ENCODE measurements at places on chromosomes 2 and 18.

GRCh38 chr2:20447437-20448245 is 767 bp downstream of the RHOB start:
- no peak for DNase-seq

DNA sequence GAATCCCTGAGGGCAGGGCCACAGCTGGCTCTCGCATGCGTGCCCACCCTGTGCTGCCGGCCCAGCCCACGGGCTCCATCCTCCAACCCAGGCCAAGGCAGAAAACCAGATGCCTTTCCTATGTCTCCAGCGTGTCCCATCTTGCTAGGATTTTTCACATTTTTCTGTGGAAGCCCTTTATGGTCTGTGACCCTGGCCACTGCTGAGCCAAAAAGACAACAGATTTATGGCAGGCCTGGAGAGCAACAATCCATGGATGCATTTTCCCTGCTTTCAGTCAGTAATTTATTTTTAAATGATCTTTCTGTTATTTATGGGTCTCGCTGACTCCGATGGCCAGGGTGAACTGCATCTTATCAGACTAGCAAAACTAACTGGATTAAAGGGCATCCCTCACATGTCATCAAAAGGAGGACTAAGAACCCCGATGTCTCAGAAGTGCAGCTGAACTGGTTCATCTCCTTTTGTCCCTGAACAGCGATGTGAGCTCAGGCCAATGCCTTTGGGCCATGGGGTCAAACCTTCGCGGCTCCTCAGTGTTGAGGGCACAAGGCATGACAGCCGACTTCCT is 346.0 kb downstream of the CYRIA start:
- no peak for DNase-seq

- DNase-seq: no peak
Observed at GRCh38 chr2:74708883-74709282, 54.8 kb downstream of the SEMA4F start.

DNA sequence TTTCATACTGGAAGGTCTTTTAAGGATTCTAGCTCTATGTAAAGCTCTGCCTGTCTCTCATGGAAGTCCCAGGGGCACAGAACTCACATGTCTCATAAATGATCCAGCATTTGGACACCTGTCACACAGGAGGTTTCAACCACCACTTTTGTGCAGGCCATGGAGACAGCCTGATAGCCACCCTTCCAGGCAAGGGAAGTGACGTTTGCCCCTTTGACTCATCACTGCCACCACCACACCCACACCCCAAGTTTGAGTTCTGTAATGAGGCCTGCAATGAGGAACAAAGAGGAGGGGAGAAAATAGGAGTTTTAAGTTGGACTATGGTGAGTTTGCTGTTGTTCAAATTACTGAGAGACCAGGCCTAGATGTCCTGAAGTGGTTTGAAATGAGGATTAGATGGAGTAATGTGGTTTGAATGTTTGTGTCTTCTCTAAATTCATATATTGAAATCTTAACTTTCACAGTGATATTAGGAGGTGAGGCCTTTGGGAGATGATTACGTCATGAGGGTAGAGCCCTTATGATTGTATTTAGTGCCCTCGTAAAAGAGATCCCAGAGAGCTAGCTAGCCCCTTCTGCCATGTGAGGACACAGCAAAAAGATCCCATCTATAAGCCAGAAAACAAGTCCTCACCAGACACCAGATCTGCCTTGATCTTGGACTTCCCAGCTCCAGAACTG is 175.3 kb upstream of the EPHA4 start:
- no peak for DNase-seq

DNA sequence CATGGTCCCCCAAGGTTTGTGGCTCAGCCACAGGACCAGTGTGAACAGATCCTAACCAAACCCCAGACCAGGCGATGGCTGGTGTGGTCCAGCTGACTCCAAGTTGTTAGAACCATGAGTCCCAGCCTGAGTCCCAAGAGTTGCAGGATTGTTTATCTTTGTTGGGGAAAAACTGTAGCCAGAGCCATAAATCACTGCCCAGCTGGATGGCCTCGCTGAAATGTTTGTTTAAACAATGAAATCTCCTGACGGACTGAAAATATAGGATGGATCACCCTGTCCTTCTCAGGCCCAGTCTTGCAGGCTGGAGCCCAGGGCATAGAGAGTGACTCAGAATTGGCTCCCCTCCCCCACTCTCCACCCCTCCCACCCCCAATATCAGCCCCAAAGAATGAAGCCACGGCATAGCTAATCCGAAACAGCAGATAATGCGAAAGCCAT is 36.4 kb downstream of the PKDCC start:
- DNase-seq: no peak

DNA sequence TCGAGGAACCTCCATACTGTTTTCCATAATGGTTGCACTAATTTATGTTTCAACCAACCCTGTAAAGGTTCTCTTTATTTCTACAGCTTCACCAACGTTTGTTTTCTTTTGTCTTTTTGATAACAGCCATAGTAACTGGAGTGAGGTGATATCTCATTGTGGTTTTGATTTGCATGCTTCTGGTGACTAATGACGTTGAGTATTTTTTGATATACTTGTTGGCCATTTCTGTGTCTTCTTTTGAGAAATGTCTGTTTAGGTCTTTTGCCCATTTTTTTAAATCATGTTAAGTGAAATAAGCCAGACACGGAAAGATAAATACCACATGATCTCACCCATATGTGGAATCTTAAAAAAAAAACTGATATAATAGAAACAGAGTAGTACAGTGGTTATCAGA is 74.8 kb upstream of the SMIM21 start:
- DNase-seq: no peak

DNA sequence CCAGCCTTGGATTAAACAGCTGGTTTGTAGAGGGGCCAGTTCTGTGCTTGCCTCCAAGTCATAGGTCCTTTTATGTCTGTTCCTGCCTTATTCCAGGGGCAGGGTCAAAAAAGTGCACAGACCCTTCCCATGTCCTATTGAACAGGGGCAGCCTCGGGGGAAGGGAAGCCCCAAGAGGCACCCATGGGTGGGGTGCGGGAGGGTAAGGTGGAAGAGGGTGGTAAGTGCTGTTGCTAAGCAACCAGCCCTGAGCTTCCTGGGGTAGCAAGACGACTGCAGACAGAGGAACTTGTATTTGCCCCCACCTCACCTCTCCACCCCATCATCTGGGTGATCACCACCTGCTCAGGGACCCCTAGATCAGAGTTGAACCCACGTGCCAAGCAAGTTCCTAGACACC is 7.7 kb downstream of the DNMT3A start:
- DNase-seq: no peak

- DNase-seq: no peak
Observed at GRCh38 chr2:169095621-169096105, 26.3 kb downstream of the DHRS9 start.

GRCh38 chr18:11134940-11135339 is 14.4 kb downstream of the PIEZO2 start:
- no peak for DNase-seq

DNA sequence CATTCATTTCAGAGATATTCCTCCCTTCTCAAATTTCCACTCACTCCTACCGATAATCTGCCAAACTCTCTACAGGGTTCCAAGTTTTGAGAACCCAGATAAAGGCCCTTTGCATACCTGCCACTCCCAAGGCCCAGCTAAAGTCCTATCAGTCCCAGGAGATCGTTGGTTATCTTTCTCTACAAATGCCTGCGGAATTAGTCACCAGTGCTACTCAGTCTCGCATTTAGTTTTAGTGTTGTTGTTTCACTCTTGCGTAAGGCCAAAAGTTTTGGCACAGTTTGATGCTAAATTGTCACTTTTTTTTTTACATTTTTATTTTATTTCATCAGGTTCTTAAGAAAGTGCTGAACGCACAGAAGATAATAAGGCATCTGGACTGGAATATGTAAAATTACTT is 29.2 kb upstream of the SETBP1 start:
- no peak for DNase-seq

DNA sequence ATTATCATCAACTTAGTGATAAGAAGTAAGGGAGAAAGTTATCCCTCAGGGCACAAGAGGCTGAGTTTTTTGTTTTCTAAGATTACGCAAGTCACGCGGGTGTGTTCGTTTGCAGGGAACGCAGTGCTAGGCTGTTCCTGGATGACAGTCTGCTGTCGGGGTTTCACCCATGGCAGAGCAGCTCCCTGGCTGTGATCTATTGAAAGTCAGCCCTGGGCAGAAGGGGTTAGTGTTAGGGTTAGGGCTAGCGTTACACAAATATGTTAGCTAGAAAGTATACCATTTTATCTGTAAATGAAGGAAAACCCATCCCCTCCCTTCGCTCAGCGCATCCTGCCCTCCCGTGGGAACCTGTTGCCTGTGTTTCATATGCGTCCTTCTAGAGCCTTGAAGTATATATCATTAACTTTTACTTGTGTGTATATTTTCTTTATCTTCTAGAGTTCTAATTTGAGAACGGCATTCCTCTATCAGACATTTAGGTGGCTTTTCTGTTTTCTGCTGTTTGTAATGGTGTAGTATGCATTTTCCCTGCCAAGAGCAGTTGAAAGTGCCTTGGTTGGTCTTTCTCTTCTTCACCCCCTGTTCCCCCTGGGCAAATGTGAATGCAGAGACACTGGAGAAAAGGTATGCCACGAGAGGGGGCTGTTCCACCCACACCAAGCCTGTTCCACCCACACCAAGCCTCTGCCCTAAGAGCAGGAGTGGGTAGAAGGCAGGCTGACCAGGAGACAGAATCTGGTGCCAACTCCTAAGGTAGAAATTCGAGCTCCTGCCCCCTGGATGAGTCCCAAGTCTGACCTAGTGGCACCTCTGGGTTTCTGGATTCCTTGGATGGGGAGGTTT is 47.0 kb downstream of the ARMC9 start:
- no peak for DNase-seq

GRCh38 chr18:39667905-39668304 is 2102.3 kb upstream of the CELF4 start:
- DNase-seq: no peak

- no peak for DNase-seq
Observed at GRCh38 chr2:43707255-43708015, 31.2 kb upstream of the C1GALT1C1L start.

GRCh38 chr18:36012891-36013290 is 40.4 kb downstream of the RMP24 start:
- no peak for DNase-seq

- DNase-seq: no peak
Observed at GRCh38 chr18:495452-495851, 5.0 kb downstream of the COLEC12 start.

GRCh38 chr18:48756511-48757226 is 194.1 kb downstream of the SMAD7 start:
- no peak for DNase-seq

GRCh38 chr2:70922235-70923234 is 13.2 kb upstream of the ATP6V1B1 start:
- no peak for DNase-seq

DNA sequence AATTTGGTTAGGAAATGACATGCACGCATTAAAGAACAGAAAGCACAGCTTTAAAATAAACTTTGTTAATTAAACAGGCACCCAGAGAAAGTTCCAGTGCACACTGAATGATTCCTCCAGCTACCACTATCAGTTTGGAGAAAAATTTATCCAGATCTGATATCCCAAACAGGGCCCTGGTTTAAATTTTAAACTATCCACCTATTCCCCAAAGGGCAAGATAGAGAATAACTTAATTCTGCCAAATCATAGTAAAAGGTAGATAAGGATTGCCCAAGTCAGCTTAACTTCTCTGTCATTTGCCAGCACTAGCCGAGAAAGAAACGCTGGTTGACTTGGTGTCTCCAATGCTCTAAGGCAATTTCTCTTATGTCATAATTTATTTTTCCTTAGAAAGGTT is 321.9 kb upstream of the PKDCC start:
- no peak for DNase-seq

DNA sequence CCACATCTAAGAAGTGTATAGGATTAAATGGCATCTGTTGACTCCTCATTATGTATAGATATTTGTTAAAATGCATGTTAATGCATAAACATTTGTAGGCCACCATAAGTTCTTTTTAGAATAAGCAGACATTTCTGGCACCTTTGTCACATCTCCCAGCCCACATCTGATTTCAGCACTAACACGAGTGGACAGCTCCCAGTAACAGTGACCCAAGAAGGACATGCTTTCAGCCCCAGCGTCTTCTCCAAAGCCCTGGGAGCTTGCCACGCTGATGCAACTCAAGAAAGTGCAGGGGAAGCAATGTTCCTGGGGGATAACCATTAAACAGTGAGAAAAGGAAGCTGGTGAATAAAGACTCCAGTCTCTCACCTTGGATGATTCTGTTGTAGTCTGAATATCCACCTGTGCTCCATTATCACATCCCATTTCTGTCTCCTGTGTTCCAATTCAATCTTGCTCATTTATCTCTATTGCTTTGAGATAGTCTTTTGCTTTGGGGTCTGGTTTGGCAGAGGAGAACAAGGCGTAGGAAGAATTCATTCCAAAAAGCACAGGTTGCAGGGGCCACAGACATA is 182.6 kb upstream of the THSD7B start:
- peak; percentile 4 for DNase-seq

DNA sequence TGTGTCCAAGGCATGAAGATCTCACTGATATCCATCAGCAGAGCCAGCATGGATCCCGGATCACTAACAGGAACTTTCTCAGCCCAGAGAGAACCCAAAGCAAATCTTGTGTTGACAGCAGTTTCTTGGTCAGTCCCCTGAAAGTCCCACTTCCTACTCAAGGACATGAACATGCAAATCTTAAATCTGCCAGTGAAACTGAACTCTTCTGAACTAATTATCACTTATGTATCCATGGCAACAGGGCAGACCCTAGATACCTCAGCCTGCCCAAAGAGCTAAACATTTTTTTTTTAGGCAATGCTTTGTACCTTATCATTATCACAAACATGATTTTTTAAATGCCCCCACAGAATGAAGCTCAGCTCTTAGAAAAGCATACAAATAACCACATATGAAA is 127.8 kb upstream of the DDX18 start:
- DNase-seq: no peak

All from globus pallidus (tissue), 1 donor.